ENCODE measurements at places on chromosomes 3 and 15.
A peak's percentile ranks its signal among the peaks of the same experiment; 100 is the strongest.

DNA sequence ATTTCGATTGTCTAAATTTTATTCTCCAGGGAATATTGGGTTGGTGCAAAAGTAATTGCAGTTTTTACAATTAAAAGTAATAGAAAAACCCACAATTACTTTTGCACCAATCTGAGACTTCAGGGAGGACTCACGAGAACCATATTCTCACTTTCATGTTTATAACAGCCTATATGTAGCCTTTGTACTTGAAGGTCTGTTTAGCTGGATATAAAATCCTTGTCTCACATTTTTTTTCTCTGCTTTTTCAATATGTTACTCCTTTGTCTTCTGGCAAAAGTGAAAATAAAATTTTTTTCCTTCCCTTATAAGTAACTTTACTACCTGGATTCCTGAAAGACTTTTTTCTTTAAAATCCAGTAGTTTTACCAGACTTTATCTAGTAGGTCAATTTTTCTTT is 9.2 kb downstream of the SIDT1 start:
- no peak for DNase-seq

DNA sequence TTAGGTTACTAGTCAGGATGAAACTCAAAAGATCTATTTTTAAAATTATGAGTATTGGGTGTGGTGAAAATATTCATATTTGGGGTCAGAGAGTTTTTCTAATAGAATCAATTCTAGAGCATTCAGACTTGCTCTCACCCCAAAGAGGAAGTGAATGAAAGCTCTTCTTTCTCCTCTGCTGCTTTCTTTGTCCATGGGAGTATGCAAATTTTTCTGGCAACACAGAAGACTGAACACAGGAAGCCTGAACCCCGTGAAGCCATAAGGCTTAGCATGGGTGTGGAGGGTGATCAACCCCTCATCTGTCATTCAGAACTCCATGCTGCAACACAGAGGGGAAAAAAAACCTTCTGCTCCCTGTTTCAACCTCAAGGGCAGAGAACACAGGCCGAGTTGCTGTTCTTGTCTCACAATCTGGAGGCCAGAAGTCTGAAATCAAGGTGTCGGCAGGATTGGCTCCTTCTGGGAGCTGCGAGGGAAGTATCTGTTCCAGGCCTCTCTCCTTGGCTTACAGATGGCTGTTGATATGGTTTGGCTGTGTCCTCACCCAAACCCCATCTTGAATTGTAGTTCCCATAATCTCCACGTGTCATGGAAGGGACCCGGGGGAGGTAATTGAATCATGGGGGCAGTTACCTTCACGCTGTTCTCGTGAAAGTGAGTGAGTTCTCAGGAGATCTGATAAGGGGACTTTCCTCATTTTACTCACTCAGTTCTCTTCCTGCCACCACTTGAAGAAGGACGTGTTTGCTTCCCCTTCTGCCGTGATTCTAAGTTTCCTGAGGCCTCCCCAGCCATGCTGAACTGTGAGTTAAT is 33.7 kb upstream of the CD47 start:
- peak; percentile 72 for DNase-seq

DNA sequence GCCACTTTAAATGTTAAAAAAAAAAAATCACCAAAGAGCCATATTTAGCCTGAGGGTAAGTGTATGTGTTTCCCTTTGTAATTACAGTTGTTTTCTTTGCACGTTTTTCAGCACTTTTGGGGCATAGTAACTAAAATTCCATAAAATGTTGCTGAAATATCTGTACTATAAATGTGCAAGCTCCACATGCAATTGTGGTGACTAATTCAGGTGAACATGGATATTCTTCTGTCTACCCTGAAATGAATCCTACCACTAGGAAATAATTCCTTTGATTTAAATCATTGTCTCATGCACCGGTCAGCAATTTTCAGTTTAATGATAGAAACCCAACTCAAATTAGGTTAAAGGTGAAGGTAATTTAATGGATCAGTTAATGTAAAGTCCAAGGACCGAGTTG is 13.1 kb upstream of the TFG start:
- no peak for DNase-seq

DNA sequence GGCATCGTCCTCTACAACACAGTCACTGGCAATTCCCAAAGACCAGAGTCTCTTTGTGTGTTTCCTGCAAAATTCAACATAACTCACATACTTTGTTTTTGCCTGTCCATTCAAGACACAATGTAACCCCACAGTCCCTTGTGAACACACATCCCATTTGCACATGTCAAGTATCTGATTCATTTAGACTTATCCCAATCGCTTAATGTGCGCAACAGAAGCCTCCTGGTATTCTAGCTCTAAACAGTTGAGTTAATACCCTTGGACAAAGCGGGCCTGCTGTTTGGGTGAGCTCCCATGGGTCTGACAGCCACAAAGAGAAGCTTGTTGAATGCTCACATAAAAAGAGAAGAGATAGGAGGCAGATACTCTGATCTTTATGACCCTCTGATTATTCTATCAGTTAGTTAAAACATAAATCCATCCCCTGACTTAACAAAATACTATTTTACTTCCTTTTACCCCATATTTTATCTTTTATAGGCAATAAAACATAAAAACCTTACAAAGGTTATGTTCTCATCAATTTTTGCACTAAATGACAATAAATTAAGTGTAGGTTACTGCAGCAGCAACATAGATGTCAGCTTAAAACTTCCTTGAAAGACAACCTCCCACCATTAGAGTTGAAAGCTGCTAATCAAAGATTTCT is 79.4 kb downstream of the ANXA2 start:
- DNase-seq: no peak

- no peak for DNase-seq
These were observed 159.5 kb downstream of the TIGIT start for GRCh38 chr3:114453361-114453780.

GRCh38 chr3:16114429-16114828 is 60.1 kb upstream of the GALNT15 start:
- DNase-seq: no peak

GRCh38 chr15:90401495-90401894 is 13.5 kb downstream of the IQGAP1 start:
- no peak for DNase-seq

GRCh38 chr3:13547591-13548371 is 1.1 kb upstream of the FBLN2 start:
- DNase-seq: no peak

All from stimulated activated CD4-positive, alpha-beta T cell treated with anti-CD3 and anti-CD28 coated beads, Interleukin-12 subunit alpha, Interleukin-12 subunit beta, amount 100 ng/mL, for 48 hours (primary cell).